Stimulated activated CD4-positive, alpha-beta T cell treated with anti-CD3 and anti-CD28 coated beads, Interleukin-2, amount 100 ng/mL, for 4 hours (primary cell): ENCODE measurements at places on chromosomes 6 and 20.

DNA sequence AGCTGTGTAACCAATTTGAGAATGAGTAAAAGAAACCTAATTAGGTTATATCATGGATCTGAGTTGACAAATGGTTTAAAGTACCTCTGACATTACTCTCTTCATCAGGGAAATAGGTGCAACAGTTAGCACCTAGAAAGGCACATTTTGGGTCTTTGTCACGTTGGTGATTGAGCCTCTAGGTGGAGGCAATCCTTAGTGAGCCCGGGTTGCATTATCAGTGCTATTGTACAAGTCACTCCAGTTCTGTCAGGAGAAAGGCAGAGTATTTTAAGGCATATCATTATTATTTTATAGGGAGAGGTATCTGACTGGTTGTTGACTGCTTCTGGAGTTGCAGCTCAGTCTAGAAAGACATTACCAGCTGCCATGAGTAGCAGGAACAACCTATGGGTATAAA is 54.9 kb downstream of the TRIM27 start:
- no peak for DNase-seq

GRCh38 chr6:31041372-31041974 is 31.2 kb downstream of the MUC22 start:
- no peak for DNase-seq

DNA sequence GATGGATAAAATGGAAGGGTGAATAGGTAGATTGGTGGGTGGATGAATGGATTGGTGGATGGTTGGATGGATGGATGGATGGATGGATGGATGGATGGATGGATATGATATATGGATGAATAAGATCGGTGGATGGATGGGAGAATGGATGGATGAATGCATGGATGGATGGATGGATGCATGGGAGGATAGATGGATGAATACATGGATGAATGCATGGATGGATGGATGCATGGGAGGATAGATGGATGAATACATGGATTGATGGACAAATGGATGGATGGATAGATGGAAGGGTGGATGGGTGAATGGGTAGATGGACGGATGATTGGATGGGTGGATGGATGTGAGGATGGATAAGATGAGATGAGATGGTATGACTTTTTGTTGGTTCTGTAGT is 95.7 kb upstream of the DUSP22 start:
- DNase-seq, result no peak

GRCh38 chr6:56540232-56541029 is 102.3 kb downstream of the DST start:
- no peak for DNase-seq

DNA sequence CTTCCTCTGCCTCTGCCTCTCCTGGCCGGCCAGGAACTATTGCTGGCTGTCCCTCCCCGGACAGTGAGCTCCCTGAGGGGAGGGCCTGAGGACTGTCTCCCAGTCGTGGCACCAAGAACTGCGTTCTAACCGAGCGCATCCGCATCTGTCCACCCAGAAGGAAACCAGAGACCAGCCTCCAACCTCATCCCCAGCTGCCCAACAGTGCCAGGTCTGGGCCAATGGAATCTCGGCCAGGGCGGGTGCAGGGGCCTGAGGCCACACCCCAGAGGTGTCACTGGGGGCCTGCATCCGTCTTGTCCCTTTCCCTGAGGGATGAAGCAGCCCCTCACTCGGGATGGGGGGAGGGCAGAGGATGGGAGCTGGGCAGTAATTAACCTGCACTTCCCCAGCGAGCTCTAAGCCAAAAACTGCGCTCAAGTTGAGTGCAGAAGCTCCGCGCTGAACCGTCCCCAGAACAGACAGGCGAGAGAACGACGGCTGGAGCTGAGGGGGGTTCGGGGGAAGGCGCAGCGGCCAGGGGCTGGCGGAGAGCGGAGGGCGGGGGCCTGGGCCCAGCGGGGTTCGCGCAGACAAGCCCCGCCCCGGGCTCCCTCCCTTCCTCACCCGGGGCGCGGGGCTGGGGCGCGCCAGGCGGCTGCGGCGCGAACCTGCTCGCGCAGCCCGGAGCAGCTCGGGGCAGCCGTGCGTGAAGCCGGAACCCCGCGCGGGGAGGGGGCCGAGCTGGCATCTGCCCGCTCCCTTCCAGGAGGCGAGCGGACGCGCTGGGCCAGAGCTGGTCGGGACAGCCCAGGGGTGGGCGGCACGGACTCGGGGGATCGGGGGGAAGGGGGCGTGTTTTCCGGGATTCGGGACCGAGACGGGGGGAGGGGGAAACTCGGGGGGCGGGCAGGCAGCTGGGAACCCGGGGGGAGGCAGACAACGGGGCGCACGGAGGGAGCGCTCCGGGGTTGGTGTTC is 1.4 kb downstream of the TFEB start:
- DNase-seq, result peak; percentile 52

DNA sequence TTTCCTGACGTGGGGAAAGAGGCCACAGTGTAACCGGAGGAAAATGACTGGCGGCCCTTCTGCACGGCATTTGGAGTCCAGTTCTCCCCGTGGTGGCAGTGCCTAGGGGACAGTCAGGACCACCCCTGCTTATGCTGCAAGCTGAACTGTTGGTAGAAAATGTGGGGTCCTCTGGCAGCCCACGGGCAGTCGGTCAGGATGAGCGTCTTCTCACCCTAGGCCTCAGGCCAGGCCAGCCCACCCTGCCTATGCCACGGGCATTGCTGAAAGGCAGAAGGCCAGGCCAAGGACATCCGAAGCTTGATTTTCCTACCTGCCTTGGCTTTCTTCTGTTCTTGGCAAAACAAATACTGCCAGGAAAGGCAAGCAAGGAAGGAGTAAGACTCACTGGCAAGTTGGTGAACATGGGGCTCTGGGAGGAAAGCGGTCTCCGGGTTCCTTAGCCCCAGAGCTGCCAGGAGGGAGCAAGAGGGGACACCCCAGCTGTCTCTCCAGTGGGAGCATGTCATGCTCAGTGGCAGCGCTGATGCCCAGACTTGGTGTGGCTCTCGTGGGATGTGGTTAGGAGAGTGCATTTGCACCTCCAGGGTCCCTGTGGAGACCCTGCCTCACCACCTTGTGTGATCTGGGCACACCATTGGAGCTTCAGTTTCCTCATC is 311.6 kb downstream of the QKI start:
- no peak for DNase-seq

GRCh38 chr6:158713469-158713868 is 63.6 kb downstream of the SYTL3 start:
- DNase-seq, result no peak

DNA sequence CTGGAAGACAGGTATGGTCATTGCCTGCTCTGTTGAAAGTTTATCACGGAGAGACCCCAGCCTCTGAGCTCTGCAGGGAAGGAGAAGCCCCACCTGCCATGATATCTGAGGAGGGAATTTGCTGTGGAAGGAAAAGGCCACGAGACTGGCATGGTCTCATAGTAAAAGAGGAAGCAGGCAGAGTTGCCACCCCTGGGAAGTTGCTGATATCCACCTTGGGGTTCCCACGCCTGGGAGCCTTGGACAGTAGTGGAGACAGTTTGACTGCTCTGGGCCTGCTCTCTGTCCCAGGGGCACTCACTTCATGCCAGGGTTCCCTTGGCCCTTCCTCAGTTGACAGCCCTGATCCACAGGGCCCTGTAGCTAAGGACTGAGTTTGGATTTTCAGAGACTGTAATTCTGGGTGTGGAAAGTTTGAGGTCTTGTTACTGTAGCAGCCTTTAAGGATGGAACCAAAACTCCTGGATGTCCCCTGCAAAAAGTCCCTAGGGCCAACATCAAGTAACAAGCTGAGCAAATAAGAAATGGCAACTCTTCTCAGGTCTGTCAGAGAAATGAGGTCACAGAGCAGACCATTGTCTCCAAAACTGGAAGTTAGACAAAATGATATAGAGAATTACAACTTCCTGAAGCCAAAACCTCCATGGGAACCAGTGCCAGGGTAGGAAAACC is 6.9 kb upstream of the SIRPB1 start:
- no peak for DNase-seq

DNA sequence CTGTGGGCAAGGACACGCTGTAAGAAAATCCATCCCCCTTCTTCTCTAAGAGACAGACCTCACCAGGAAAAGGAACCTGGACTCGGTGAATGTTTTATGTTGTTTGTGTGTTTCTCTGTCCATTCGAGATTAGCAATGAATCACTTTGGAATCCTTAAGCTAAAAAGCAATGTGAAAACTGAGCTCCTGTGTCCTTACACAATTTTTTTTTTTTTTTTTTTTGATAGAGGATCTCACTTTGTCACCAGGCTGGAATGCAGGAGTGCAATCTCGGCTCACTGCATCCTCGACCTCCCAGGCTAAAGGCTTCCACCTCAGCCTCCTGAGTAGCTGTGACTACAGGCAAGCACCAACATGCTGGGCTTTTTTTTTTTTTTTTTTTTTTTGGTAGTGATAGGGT is 32.1 kb downstream of the BFSP1 start:
- DNase-seq, result no peak

DNA sequence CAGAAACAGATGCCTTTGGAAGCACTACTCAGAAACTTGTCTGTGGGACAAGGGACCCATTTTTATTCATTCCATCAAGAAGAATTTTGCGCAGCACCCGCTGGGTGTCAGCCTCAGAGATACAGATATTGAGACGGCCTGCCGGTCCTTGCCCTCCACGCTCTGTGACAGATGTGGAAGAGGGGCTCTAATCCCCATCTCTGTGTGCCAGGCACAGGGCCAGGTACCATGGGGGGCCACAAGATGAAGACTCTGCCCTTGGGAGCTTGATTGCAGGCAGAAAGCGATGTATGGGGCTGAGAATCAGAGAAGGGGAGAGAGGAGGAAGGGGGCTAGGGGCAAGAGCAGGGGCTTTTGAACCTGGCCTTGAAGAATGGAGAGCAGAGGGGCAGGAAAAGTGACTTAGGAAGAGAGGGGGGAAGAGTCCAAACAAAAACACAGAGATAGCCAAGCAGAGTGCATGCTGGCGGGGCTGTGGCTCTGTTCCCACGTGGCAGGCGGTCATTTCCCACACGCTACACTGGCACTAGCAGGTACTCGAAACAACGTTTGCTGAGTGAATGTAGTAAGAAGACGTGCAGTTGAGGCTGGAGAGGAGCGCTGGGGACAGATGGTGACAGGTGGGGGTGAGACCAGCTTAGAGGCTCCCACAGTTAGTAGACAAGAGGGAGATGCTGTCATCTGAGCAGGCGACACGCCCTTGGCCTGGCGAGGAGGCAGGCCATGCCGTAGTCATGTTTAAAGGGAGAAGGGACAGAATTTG is 170.3 kb upstream of the SNX9 start:
- DNase-seq, result no peak

DNA sequence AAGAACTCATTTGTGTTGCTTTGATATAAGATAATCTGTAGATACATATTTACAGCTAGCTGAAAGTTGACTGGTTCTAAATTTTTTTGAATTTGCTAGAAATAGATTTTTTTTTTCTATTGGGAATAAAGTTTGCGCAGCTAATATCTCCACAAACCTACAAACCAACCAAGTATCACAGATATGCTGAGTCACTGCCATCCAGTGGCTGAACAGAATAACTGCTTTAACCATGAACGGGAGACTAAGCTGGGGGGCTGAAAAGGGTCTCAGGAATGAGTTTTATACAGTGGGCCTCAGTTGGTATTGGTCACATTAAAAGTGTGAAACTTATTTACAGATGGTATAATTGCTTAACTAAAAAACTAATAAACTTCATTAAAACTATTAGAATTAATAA is 326.7 kb upstream of the CNR1 start:
- no peak for DNase-seq

DNA sequence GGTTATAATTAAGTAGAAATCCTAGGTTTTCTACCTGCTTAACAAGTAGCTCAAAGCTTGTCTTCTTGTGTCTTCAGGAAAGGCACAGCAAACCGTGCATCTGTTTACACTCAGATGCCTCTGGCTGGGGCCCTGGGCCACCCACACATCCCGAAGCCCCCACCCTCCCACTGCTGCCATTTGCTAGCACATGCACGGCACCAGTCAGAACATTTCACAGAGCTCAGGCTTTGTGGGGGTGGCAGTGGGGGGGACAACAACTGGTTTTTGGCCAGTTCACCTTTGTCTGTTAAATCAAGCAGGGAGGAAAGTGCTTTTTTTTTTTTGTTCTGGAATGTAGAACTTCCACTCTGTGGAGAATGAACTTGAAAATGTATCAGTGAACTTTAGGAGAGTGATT is 77.7 kb downstream of the LINC00237 start:
- no peak for DNase-seq

DNA sequence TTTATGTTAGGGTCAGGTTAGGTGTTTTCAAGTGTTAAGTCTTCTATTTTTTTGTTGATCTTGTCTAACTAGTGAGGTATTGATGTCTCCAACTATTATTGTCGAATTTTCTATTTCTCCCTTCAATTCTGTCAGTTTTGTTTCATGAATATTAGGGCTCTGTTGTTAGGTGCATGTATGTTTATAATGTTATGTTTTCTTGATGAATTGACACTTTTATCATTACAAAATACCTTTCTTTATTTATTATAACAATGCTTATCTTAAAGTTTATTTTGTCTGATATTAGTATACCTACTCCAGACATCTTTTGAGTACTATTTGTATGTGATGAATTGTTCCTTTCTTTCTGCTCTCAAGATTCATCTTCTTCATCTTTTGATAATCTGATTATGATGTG is 12.9 kb upstream of the TRIM38 start:
- no peak for DNase-seq

- no peak for DNase-seq
These were observed 70.2 kb downstream of the SSR1 start for GRCh38 chr6:7242835-7243178.

GRCh38 chr6:5832668-5833067 is 174.1 kb downstream of the NRN1 start:
- DNase-seq, result no peak

GRCh38 chr6:166344240-166344639 is 1.9 kb upstream of the SFT2D1 start:
- no peak for DNase-seq

DNA sequence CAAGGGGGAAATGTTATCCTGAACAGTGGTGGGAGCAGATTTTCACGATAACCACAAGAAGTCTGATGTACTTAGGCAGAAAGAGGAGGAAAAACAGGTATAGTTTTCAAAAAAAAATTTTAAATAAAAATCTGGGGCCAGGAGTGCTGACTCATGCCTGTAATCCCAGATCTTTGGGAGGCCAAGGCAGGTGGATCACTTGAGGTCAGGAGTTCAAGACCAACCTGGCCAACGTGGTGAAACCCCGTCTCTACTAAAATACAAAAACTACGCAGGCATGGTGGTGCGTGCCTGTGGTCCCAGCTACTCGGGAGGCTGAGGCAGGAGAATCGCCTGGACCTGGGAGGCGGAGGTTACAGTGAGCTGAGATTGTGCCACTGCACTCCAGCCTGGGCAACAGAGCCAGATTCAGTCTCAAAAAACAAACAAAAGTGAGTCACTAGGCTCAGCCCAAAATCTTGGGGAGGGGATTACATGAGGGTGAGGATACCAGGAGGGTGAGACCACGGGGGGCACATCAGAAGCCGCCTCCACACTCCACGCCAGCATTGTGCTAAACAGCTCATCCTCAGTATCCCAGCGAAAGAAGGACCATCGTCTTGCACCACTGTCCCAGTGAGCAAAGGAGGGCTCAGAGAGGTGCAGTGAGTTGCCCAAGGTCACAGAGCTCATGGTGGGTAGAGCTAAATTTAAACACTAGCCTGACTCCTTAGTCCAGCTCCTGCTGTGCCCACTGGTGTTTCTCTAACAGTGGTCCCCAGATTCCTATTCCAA is 33.7 kb downstream of the BCAS4 start:
- no peak for DNase-seq

GRCh38 chr6:16562498-16562897 is 198.8 kb downstream of the ATXN1 start:
- no peak for DNase-seq

- no peak for DNase-seq
These were observed 69.3 kb upstream of the BLCAP start for GRCh38 chr20:37596890-37597536.
